ENCODE measurements at places on chromosomes 1 and 21.

GRCh38 chr1:153540394-153541361 is at the start of gene S100A5:
TSS of gene S100A5 (minus strand) at chr1:153540934. CDS start at chr1:153540191, 743 bp downstream.
- DNase-seq = no peak

DNA sequence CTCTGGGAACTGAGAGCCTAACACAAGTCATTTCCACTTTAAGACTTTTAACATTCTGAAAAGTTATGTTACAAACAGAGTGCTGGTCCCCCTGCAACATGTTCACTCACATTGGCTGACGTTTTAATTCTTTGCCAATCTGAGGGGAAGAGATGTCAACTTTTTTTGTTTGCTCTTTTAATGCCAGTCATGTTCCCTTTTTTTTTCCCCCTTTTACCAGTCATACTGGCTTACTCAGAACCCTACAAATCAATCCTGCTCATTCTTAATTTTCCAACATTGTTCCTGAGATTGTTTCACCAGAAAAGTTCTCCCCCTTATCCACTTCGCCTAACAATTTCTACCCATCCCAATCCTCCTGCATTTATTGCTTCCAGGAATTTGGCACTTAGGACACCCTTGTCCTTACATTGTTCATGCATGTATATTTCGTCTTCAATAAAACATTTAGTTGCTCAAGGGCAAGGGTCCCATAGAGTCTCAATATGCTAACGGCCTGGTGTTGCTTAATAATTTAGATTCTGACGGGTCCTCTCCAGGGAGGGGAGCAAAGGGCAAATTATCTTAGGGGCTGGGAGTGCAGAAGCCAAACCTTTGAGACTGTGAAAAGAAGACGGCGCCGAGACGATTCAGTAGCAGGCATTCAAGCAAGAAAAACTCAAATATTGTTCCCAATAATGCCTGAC is 624 bp upstream of the CR1L start:
- DNase-seq = no peak

DNA sequence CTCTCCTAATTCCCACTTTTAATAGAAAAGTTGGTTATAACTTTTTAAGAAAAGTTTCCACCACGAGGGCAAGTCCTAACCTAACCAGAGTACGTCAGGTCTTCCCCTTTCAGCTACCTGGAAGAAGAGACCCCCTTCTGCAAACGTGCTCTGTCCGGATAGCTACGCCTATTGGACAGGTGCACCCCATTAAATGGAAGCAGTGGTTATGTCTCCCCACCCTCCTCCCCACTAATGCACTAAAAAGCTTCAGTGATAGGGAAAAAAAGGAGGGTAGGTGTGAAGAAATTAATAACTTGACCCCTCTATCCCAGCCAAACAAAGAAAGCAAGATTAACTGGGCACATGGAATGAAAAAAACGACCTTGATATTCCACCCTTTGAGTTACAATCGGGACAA is 7.7 kb downstream of the GLUL start:
- DNase-seq = no peak

DNA sequence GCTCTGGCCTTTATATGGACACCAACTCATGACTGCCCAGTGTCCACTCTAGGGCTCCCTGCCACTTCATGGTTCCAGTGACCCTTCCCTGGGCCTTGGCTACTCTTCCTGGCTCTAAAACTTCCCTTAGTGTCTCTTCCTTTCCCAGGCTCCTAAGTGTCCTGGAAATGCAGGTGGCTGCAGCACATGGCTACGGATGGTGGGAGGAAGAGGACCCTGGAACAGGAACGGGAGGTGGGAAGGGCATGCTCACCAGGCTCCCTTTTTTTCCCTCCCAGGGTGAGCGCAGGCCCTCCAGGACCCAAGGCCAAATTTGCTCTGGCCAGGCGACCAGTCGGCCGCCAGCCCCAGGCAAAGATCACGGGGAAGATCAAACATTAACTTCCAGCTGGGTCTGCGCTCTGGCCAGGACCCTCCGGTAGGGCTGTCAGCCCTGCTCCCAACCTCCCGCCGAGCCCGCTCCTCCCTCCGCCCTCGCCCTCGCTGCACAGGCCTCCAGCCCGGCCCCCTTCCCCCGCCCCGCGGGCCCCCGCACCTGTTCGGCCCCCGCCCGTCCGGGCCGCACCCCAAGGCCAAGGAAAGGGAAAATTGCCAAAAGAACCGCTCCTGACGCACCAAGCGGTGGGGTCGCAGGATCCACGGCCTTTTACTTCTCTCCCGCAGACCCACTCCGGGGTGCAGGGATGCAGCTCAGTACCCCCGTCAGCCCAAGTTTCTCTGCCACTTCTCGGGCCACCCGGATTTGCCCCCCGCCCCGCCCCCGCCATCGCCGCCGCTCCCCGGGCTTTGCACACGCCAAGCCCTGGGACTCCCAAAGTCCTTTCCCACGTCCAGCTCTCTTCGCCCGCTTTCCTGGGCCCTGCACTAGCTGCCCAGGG is 894 bp downstream of the TCEA3 start:
- DNase-seq = no peak

DNA sequence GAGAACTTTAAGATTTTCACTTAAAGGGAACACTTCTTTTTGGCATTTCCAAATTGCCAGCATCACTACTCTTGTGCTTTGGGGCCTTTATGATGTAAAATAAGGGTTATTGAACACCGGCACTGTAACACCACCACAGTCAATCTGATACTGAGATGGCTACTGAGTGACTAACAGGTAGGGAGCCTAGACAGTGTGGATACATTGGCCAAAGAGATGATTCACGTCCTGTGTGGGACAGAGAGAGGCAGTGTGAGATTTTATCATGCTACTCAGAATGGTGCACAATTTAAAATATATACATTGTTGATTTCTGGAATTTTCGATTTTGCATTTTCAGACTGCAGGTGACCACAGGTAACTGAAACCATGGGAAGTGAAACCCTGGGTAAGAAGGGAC is 261.6 kb downstream of the SPATA17 start:
- DNase-seq = no peak

GRCh38 chr1:159250638-159251216 is 46.1 kb downstream of the ACKR1 start:
- no peak for DNase-seq

DNA sequence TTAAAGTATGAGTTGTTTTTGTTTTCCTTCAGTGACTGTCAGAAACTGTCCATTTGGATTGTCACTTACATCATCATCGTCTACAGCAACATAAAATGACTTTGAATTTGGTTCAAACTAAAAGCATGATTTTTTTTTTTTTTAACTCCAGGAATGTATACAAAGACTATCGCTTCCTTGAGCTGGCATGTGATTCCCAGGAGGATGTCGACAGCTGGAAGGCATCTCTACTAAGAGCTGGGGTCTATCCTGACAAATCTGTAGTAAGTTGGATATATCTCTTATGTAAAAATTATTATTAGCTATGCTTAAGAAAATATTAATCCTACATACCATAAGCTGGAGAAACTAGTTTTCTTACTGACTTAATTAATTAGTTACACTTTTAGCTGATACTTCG is 111.9 kb upstream of the C1orf105 start:
- no peak for DNase-seq

GRCh38 chr21:39132248-39132647 is 51.0 kb downstream of the PSMG1 start:
- DNase-seq = no peak

- DNase-seq = no peak
Measured at GRCh38 chr1:150576794-150577556, 2.4 kb downstream of the MCL1 start.

DNA sequence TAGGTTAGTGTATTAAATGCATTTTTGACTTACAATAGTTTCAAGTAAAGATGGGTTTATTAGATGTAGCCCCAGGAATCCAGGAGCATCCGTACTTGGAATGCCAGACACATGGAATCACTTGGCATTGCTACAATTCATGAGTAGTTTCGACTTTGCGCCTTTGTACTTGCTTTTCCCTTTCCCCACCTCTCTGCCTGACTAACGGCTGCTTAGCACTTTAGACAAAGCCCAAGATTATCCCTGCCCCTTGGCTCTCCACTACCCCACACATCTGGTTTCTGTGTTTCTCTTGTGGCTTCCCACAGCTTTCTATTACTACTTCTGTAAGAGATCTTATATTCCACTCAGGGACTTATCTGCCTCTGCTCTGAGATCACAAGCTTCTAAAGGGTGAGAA is 397.7 kb upstream of the POU3F1 start:
- no peak for DNase-seq

Data from esophagus squamous epithelium (tissue), 5 donors.